Islet precursor cell (in vitro differentiated cells): ENCODE measurements at places on chromosomes 2 and 18.

DNA sequence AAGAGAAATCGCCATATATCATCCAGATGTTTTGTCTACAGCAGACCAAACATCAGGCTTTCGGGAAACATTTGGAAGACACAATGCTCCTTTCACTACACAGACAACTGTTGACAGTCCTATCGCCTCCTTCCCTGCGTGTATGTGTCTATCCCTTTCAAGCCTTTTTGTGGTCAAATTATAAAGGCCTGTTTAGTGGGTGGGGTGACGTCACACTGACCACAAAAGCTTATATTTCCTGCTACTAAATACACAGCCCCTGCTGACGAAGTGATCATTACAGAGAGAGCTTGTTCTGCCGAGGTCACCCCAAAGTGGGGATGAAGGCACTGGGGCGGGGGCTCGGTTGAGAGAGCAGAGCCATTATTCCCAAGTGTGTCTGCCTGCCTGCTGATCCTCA lies 302.7 kb upstream of the TNP1 start:
- peak; percentile 97 for DNase-seq

- no peak for DNase-seq
These were observed 9.9 kb downstream of the NABP1 start for GRCh38 chr2:191687867-191688266.

- no peak for DNase-seq
These were observed 92.3 kb downstream of the CLIP4 start for GRCh38 chr2:29207352-29208148.

DNA sequence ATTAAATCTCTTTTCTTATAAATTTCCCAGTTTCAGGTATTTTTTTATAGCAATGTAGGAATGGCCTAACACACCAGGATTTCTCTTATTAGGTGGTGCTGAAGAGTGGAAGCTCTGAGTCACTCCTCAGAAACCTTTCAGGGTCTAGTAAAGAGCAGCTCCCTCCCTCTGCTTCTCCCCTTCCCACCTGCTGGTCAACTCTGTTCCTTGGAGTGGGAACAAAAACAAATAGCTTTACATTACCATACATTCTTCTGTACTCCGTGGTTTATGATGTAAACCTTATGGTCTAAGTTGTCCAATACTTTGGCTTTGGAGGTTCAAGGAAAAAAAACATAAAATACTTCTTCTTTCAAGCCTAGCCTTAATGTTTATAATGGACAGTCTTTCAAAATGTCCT lies 2.7 kb upstream of the IL1R1 start:
- DNase-seq = no peak

DNA sequence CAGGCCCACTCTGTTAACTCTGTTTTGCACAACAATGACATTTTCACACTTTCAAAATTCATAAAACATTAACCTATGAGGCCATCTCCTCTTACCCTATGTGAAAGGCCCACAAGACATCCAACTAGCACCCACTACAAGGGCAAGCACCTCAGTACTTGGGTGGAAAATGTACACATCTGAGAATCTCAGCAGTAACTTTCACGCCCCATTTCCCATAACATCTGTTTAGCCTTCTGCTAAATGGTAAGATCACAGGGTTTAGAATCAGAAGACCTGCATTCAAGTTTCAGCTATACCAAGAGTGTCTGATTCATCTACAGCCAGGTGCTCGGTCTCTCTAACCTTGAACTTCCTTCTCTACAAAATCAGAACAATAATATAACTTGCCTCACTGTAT lies 89.2 kb downstream of the SP100 start:
- no peak for DNase-seq

DNA sequence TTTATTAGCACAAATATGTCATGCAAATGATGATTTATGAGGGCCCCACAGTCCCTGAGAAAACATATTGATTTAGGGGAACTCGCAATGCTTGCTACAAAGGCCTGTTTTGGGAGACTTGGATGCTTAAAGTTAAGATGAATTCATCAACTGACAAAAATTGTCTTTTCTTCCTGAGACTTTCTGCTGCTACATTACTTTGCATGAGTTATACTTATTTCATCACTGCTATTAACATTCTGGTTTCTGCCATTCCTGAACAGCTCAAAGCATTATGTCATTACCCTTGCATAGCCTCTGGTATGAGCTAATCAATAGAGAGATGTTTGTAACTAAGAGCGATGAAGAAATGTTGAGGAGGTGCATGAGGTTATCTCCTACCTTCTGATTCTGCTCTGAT lies 74.4 kb downstream of the SOX11 start:
- DNase-seq = no peak

- DNase-seq = no peak
These were observed 113.8 kb upstream of the KLF7 start for GRCh38 chr2:207279520-207279919.

- DNase-seq = no peak
These were observed 37.9 kb downstream of the ODC1 start for GRCh38 chr2:10410001-10410822.

DNA sequence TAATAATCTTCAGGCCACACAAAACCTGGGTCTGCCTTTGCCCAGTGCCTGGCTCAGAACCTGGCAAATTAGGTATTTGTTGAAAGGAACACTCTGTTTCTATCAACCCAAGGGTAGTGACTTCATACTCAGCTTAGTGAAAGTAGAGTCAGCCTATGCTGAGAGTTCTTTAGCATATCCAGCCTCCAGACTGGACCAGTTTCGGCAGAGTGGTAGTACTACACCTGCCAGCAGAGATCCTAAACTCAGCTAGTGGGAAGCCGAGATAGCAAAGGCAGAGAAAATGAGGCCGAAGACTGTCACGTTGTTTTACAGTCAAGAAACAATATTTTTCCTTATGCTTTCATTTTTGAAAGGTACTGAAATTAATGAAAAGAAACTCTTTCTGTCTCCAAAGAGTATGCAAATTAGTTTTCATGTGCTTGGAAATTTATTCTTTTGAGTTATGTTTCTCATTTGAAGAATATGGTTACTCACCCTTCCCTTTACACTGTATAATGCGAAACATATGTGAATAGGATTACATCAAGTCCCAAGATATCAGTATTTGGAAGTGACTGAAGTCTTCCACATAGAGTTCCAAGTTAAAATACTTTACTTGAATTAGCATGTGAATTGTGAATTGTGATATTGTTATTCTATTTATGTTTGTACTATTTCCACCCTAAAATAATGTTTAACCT lies 52.2 kb upstream of the UGP2 start:
- DNase-seq = no peak

- no peak for DNase-seq
These were observed 247.9 kb upstream of the POU3F3 start for GRCh38 chr2:104606056-104606455.

- DNase-seq = no peak
These were observed 74.4 kb downstream of the CRACDL start for GRCh38 chr2:98861601-98862000.

DNA sequence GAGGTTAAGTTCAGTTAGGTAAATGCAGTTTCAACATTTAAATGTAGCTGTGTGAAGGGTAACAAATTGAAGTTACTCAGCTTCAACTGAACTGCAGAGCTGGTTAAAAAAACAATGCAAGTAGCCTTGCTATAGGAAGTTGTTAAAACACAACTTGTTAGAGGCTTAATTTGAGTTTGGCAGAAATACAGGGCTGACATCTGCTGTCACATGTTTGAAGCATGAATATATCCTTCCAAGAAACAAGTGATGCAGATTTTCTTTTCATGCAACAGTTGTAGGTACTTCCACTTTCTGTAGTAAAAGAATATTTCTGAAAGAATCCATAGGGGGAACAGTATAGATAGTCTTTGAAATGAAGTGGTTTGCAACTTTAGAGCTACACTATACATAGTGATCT lies 208.7 kb upstream of the RASGRP3 start:
- no peak for DNase-seq

- no peak for DNase-seq
These were observed 762.0 kb upstream of the POU3F3 start for GRCh38 chr2:104091894-104092293.

DNA sequence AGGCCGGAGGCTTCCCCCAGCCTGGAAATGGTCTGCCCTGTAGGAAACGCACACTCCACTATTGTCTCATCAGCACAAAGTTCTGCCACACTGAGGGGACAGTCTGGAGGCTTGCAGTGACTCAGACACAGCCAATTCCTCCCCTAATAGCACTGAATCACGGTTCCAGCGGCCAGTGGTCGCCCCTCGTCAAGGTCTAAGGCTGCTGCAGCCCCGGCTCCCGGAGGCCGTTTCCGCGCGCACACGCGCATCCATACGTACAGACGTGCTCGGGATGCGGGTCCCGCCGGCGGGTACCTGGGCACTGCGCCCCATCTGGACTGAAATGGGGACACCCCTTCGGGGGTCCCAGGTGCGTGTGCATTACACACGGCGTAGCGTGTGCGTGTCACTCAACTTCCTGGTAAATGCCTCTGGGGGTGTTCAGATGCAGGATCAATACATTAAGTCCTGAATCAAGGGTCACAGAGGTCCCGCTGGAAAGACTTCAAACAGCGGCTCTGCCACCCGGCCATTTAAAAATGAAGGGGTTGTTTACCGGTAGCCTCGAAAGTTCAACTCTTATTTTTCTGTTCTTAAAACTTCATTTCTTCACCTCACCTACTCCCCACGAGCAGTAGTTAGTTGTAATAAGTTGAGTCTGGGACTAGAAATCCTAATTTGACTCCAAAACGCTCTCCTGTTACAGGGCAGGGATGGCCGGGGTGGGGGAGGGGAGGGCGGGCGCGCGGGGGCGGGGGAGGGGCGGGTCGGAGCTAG lies 572 bp upstream of the ZNF516 start:
- DNase-seq = peak; percentile 92

- DNase-seq = no peak
These were observed 2.9 kb downstream of the DSG3 start for GRCh38 chr18:31450409-31450808.

DNA sequence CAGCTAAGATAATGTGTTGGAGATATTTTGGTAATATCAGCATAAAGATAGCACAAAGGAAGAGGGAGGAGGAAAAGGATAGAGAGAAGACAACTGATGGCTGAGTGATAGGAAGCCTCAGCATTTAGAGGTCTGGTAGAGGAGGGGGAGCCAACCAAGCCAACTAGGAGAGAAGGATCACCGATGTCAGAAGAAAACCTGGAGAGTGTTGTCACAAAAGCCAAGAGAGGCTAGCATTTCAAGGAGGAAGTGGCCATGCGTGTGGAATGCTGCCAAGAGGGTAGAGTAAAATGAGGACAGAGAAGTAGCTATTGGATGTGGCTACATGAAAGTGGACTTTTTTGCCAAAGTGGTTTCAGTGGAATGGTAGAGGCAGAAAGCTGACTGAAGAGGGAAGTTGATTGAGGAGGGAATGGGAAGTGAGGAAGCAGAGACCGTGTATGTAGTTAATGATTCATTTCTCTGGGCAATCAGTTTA lies 34.3 kb downstream of the LCLAT1 start:
- DNase-seq = no peak

- no peak for DNase-seq
These were observed 192.2 kb upstream of the LRRTM1 start for GRCh38 chr2:80496775-80497174.

DNA sequence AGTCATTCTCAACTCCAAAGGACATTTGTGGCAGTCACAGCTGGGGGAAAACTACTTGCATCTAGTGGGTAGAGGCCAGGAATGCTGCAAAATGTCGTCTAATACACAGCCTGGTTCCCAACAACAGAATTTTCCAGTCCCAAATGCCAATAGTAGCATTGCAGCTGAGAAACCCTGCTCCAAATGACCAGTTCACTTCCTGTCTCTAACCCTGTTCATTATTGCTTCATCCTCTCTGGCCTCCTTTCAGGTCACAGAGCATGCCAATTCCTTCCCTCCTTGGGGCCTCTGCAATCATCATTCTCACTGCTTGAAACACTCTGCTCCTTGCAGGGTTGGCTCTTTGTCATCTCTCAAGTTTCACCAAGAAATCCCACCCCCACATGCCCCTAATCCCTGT lies 139.1 kb downstream of the IRS1 start:
- no peak for DNase-seq

GRCh38 chr2:125456693-125457363 lies 1199.1 kb upstream of the GYPC start:
- no peak for DNase-seq
